Cerebellar cortex (tissue), 1 donor: ENCODE measurements at places on chromosomes 1 and 21.

DNA sequence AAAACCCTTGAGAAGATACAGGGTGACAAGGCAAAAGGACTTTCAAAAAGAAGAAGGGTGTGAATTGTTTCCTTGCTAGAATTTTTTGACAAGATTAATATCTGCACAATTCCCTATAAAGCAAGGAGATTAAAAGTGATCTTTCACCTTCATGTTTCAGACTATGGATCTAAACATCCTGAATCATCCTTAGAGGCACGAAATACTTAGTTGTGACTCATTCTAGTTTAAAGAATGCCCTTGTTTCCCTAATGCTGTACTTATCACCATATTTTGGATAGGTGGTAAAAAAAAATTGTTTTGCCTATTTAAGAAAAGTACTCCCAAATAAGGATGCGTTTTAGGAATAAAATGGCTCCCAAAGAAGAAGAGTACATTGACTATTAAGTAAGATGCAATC is 415.1 kb downstream of the LRRIQ3 start:
- DNase-seq = no peak

GRCh38 chr1:10540277-10541005 is 65.7 kb downstream of the PEX14 start:
- peak; percentile 56 for DNase-seq

GRCh38 chr1:22795366-22795714 is 84.7 kb downstream of the EPHB2 start:
- DNase-seq = no peak

DNA sequence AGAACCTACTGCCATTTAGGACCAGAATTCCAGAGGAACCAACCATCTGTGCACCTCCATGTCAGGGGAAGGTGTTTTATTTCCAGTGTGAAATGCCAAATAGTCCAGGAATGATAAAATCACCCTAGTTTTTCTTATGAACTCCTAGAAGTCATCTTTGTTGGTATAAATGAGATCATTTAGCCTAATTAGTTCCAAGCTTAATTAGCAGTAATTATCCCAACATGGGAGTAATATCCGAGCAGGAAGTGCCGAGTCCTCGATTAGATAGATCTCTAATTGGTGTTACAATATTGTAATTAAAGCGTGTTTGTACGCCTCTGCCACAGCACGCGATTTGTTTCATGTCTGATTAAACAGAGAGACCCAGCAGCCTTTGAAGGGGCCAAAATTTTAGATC is 33.1 kb downstream of the BCL9 start:
- no peak for DNase-seq

DNA sequence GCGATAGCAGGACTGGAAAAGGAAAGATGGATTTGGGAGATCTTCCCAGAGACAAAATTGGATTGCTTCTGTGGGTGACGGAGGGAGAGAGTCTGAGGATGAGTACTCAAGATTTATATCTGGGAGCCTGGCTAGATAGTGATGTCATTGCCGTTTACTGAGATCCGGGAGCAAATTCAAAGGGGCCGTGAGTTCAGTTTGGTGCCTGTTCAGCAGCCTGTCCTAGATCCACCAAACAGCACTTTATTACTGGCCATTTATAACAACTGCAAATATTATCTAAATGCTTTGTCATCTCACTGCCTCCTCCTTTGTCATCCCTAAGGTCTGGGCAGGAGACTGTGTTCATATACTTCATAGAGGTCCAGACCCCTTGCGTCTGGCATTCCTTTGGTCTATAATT is 29.2 kb downstream of the MAPKAPK2 start:
- DNase-seq = no peak

DNA sequence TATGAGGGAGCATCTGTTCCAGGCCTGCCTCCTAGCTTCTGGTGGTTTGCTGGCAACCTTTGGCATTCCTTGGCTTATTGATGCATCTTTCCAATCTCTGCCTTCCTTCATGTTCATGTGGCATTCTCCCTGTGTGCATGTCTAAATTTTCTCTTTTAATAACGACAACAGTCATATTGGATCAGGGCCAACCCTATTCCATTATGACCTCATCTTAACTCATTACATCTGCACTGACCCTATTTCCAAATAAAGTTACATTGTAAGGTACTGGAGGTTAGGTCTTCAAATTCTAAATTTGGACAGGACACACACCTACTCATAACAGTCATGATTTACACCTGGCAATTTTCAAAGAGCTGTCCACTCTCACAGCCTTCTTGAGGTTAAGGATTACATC is 117.2 kb upstream of the FGGY start:
- no peak for DNase-seq

GRCh38 chr1:1351511-1352427 is 2.6 kb upstream of the DVL1 start:
- DNase-seq = no peak

- DNase-seq = no peak
These were observed 23.2 kb downstream of the HIVEP3 start for GRCh38 chr1:41895552-41895951.

- no peak for DNase-seq
These were observed 1397.0 kb upstream of the ADGRL4 start for GRCh38 chr1:80403471-80403893.

DNA sequence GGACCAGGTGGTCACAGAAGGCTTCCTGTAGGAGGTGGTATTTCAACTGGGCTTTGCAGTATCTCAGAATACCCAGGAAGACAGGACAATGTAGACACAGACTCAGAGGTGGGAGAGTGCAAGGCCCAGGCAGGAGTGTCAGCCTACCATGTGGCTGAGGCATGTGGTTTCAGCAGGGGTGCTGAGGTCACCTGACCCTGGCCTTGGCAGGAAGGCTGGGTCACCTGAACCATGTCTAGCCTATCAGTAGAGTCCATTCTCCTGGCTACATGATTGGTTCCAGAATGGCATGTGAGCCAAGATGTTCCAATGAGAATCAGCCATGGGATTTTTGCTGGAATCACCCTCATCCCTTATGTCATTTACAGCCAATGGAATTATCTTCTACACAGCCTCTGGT is 169.4 kb downstream of the ACTL8 start:
- DNase-seq = no peak

- DNase-seq = peak; percentile 10
These were observed 317.2 kb upstream of the NFIA start for GRCh38 chr1:60765204-60765603.

DNA sequence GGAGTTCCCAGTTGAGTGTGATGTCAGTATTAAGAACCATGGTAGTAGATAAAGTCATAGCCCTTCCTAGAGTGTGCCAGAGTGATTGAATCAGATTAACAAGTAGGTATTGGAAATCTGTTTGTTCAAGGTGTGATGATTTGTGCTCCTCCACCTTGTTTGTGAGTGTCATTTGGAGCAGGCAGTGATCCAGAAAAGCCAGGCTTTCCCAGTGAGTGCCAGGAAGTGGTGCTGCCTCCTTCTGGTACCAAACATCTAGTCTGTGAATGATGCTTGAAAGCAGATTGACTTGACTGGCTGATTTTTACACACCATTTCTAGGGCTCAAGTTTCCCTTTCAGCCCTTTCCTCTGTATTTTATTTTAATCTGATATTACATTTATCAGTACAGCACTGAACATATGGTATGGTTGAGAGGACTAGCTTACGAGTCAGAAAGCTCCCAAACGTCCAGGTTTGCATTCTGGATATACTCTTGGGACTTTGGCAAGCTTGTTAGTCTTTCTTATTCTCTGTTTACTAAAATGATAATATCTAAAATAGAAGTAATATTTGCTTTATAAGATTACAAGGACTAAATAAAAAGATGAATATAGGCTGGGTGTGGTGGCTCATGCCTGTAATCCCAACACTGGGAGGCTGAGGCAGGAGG is 100.7 kb downstream of the PATJ start:
- DNase-seq = peak; percentile 59

GRCh38 chr1:173688300-173688699 is 18.6 kb upstream of the ANKRD45 start:
- no peak for DNase-seq

DNA sequence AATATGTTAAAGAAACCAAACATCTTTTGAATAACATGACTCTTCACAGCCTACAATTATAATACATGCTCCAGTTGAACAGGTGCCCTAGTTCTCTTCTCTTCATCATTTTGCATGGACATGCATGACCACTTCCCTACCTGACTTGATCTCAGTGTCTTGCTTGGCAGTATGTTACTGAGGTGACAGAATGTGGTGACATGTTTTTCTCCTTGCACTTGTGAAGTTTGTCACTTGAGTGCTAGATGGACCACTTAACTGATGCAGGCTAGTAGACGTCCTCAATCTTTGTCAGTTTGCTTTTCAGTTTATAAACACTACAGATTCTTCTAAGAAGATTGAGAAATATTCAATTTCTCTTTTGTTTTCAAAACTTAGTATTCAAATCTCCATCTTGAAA is 10.1 kb upstream of the KRTAP13-2 start:
- no peak for DNase-seq

DNA sequence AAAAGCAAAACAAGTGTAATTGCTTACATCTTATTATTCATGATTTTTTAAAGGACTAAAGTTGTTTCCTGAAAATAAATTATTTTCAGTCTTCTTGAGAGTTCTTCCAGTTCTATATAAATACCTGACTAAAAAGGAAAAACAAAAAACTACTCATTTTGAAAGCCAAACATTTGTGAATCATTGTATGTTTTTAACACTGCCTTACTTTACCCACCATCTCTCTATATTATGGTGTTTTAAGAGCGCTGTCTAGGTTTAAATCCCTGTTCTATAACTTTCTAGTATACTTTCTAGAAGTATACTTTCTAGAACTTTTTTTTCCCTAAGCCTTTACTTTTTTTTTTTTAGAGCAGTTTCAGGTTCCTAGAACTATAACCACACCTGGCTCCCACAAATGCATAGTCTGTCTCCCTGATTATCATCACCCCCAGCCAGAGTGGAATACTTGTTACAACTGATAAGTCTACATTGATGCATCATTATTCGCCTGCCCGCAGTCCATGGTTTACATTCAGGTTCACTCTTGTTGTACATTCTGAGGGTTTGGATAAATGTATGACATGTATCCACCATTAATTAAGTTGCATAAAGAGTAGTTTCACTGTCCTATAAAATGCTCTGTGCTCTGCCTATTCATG is 9.8 kb downstream of the RSBN1 start:
- DNase-seq = no peak

- DNase-seq = peak; percentile 9
These were observed 144.2 kb downstream of the LYPLAL1 start for GRCh38 chr1:219317762-219318353.

- no peak for DNase-seq
These were observed 14.3 kb downstream of the LEPR start for GRCh38 chr1:65434760-65435159.

DNA sequence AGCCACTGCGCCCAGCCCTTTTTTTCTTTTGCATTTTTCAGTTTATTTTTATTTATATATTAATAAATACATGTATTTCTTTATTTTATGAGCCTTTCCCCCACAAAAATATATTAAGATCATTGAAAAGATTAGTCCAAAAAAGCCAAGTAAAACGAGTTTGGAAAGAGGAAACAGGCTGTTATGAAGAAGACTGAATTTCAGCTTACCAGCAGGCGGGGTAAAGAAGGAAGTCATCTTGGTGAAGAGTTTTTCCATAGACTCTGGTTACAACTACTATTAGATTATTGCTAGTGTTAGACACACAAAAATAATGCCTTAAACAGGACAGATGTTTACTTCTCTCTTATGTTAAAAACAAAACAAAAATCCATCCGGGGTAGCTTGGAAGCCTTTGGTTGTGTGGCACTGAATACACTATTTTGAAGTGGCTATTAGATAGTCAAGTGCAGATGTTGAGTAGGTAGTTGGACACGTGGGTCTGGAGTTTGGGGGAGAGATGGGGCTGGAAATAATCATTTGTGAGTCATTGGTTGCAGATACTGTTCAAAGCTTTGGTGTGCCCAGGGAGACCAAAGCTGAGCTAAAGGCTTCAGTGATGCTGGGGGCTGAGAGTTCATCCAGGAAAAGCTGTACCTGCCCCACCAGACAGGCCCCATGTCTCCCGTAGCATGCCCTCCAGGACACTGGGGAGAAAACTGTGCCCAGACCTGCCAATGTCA is 8.7 kb upstream of the LRRC71 start:
- DNase-seq = no peak
